Neural progenitor cell (in vitro differentiated cells): ENCODE measurements at places on chromosomes 12 and 14. TPM values are rescaled to one million over a fixed set of nuclear protein-coding genes. Genes with fewer than 3 reads are reported as not detected.

Gene SYT1
- 28.1 and 36.9 TPM in 2 replicates for total RNA-seq

Gene C1RL
- 18.3 and 32.2 TPM in 2 replicates for total RNA-seq

Gene CLEC2A
- not detected in 2 replicates for total RNA-seq

DNA sequence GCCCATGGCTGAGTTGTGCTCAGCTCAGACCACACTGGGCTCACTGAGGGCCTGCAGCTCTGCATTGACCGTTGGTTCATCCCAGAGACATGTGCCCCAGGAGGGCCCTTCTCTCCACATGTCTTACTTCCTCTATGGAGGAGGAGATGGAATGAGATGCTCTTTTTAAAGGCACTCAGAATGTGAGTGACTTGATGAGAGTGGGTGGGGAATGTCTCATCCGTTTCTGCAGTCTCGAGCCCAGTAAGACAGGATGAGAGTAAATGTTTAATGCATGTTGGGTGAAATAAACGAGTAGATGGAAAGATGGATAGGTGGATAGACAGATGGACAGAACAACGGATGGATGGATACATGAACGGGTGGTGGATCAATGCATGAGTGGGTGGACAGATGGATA, 68.8 kb upstream of the NOS1 start:
- peaks cover 4% of the 10 kb centered on the region for H3K27me3 ChIP-seq
- no peak overlapping the region for H3K4me3 ChIP-seq
- H3K4me1 ChIP-seq, result no peaks in the 10 kb centered on the region
- no peak for DNase-seq
- no peak overlapping the region for H3K27ac ChIP-seq
- no peaks in the 10 kb centered on the region for H3K36me3 ChIP-seq

DNA sequence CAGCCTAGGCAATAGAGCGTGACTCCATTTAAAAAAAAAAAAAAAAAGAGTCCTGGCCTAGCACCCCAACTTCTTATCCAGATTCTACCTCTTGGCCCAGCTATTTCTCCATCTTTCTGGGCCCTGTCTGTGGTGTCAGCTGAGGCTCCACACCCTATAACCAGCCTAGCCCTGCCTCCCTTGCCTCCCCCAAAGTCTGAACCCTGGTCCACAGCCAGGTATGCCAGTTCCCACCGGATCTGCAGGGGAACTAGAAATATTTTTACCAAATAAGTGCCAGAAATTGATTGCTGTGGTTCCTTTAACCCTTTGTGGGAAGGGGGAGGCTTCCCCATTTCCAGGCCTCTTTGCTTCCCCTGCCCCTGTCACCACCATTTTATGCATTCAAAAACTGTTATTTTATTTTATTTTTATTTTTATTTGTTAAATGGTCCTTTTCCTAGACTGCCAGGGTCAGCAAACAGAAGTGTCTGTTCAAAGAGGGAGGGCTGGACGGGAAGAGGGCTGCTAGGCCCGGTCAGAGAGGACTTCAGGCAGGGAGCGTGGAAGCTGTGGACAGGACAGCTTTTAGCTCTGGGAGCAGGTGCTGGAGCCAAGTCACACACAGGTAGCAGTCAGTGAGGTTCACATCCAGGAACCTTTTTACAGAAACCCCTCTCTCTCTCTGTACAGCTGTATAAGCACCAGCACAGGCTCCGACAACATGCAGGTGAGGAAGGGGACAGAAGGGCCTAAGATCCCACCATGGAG, 23.2 kb downstream of the TTC9 start:
- no peak overlapping the region for H3K4me3 ChIP-seq
- DNase-seq, result no peak
- peaks cover 16% of the 10 kb centered on the region for H3K4me1 ChIP-seq
- no peak overlapping the region for H3K27ac ChIP-seq

DNA sequence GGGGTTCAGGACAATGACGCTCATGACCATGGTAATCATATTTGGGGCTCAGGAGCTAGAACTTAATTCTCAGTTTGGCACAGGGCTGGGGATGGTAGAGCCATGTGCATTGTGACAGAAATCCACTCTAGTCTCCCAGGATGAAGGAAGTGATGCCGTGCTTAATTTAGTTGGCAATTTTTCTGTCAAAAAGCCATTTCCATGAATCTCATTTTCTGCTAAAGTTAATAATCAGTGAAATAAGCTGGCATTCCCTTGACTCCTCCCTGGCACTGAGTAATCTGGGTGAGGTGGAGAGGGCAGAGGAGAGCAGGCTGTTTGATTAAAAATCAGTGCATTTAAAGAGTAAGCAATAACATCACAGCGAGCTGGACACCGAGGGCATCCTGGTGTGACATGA, 45.0 kb upstream of the GPR68 start:
- H3K4me3 ChIP-seq, result no peak overlapping the region
- H3K36me3 ChIP-seq, result no peaks in the 10 kb centered on the region
- DNase-seq, result no peak
- no peaks in the 10 kb centered on the region for H3K4me1 ChIP-seq

GRCh38 chr12:91173124-91173523, 9.5 kb downstream of the DCN start:
- H3K27me3 ChIP-seq, result no peaks in the 10 kb centered on the region
- H3K36me3 ChIP-seq, result no peaks in the 10 kb centered on the region
- no peaks in the 10 kb centered on the region for H3K4me1 ChIP-seq
- no peak for DNase-seq

GRCh38 chr14:93263416-93263815, 56.4 kb downstream of the UBR7 start:
- no peaks in the 10 kb centered on the region for H3K27me3 ChIP-seq
- H3K4me1 ChIP-seq, result no peaks in the 10 kb centered on the region
- no peak overlapping the region for H3K4me3 ChIP-seq
- H3K36me3 ChIP-seq, result peaks cover 7% of the 10 kb centered on the region
- DNase-seq, result no peak

DNA sequence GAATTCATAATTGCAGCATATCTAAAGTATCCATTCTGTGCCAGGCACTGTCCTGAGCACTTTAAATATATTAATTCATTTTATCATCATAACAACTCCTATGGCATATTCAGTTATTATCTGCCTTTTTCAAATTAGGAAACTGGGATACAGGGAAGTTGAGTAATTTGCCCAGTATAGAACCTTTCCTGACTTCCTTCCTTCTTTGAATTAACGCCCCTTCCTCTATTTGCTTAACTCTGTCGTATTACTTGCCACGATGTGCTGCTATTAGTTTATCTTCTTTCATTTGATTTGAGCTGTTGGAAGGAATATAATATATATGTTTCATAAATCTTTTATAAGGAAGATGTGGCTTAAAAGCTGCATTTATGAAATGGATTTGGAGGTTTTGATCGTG, 25.4 kb upstream of the FAM177A1 start:
- H3K27ac ChIP-seq, result no peak overlapping the region
- H3K4me3 ChIP-seq, result no peak overlapping the region
- H3K4me1 ChIP-seq, result no peaks in the 10 kb centered on the region
- DNase-seq, result no peak
- H3K27me3 ChIP-seq, result no peaks in the 10 kb centered on the region
- H3K36me3 ChIP-seq, result peaks cover 14% of the 10 kb centered on the region

DNA sequence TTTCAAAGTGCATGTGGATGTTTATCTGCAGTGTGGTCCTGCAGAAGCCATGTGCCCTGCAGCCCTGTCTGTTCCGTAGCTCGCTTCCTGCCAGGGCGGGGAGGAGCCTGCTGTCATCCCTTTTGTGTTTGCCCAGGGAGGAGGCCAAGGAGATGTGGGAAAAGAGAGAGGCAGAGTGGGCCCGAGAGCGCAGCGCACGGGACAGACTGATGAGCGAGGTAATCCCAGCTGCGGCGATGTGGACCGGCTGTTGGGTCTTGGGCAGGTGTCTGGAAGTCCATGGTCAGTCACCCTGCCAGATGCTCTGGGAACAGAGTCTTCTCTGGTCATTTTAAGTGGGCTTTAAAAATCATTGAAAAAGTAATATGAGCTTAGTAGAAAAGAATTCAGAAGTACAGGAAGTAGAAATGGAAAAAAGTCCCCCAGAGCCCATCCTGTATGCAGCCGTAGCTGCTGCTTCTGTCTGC, 12.8 kb downstream of the TCHP start:
- H3K27me3 ChIP-seq, result no peaks in the 10 kb centered on the region
- no peak overlapping the region for H3K27ac ChIP-seq
- H3K4me3 ChIP-seq, result no peak overlapping the region

DNA sequence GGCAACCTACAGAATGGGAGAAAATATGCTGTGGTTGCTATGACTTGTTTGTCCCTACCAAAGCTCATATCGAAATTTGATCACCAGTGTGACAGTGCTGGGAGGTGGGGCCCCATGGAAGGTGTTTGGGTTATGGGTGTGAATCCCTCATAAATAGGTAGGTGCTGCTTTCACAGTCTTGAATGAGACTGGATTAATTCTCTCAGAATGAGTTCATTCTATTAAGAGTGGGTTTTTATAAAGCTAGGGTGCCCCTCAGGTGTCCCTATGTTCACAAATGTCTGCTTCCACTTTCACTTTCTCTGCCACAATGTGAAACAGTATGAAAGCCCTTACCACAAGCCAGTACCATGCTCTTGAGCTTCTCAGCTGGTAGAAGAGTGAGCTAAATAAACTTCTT, 133.5 kb downstream of the CPNE8 start:
- DNase-seq, result no peak
- no peak overlapping the region for H3K27ac ChIP-seq
- H3K4me1 ChIP-seq, result no peaks in the 10 kb centered on the region
- H3K36me3 ChIP-seq, result peaks cover 5% of the 10 kb centered on the region
- no peaks in the 10 kb centered on the region for H3K27me3 ChIP-seq
- H3K4me3 ChIP-seq, result no peak overlapping the region

DNA sequence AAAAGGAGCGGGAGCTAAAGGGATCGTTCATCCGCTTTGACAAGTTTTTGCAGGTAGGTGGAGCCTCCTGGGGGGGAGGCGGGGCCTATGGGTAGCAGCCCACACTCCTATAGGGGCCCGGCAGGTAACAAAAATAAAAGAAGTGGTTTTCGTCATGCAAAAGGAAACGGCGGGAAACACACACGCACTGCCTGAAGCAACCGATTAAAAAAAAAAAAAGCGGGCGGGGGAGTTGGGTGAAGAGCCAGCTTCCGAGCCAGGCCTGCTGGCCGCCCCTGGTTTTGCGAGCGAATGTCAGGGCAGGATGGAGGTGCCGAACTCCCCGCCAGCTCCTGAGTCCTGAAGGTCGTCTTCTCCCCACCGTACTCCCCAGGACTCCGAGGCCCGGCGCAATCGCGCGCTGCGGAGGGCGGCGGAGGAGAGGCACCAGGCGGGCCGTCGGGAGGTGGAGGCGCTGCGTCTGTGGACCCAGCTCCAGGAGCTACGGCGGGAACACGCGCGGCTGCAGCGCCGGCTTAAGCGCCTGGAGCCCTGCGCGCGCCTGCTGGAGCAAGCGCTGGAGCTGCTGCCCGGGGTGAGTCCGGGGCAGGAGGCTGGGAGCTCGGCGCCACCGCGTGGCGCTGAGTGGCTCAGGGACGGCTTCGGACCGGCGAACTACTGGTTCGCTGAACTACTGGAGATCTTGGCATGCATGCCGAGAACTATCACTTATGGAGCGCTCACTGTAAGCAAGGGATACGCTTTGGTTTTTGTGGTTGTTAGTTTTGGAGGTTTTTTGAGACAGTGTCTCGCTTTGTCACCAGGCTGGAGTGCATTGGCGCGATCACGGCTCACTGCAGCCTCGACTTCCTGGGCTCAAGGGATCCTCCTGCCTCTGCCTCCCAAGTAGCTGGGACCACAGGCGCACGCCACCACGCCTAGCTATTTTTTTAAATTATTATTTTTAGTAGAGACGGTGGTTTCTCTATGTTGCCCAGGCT, 3.6 kb downstream of the CFAP73 start:
- no peak overlapping the region for H3K27ac ChIP-seq
- H3K4me1 ChIP-seq, result peaks cover 9% of the 10 kb centered on the region
- H3K4me3 ChIP-seq, result peak overlapping the region; percentile 50
- no peaks in the 10 kb centered on the region for H3K36me3 ChIP-seq

- H3K4me1 ChIP-seq, result no peaks in the 10 kb centered on the region
- H3K36me3 ChIP-seq, result no peaks in the 10 kb centered on the region
- H3K4me3 ChIP-seq, result no peak overlapping the region
- no peak for DNase-seq
Measured at GRCh38 chr12:70467918-70468733, 102.0 kb downstream of the KCNMB4 start.

- H3K27ac ChIP-seq, result no peak overlapping the region
- no peaks in the 10 kb centered on the region for H3K36me3 ChIP-seq
- H3K4me1 ChIP-seq, result peaks cover 10% of the 10 kb centered on the region
- no peaks in the 10 kb centered on the region for H3K27me3 ChIP-seq
Measured at GRCh38 chr14:22901799-22902198, 17.1 kb downstream of the RBM23 start.

DNA sequence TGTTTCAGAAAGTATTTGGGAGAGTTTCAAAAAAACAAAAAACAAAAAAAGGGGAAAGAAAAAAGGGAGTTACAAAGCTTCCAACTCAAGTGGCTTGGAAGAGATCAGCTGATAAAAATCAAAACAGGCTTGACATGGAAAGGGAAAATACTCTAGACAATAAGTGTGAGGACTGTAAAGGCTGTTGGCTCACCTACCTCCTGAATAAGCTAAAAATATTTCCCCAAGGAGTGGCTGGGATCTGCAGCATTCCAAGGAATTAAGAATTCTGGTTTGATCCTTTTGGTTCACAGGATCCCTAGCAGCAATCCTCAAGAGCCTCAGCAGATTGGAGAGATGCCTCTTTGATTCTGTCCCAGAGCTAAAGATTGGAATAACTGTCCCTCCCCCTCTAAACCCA, 11.2 kb upstream of the AJUBA start:
- no peaks in the 10 kb centered on the region for H3K36me3 ChIP-seq
- no peak overlapping the region for H3K27ac ChIP-seq
- H3K4me1 ChIP-seq, result peaks cover 8% of the 10 kb centered on the region
- DNase-seq, result no peak
- H3K4me3 ChIP-seq, result no peak overlapping the region
